ENCODE measurements at places on chromosomes 7 and 10.

DNA sequence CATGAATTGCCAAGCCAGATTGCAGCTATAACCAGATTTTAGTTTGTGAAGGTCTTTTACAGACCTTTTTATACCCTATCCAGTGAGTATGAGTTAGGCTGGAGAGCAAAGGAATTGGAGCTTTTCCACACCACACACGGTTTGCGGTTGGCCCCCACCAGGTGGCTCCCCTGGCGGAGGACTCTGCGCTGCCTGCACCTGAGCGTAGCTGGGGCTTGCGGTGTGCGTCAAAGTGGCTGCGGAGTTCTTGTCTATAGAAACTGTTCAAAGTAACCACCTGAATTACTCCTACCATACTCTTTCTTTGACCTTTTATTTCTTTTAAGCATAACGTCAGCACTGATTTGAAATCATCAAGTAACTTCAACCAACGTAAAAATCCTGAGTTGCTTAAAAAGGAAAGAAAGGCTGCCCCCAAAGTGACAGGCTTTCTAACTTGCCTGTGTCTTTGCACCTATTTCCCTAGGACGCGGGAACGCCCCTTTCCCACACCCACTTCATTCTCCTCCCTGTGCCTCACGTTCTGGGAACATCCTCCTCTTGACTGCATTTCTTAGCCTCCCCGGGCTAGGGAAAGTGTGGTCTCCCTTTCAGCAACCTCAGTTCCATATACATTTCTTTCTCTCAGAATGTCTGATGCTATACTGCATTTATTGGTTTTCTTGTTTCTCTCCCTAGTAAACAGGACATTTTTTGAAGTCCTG, 47.6 kb upstream of the TMEM72 start:
- no peak for DNase-seq

- no peak for DNase-seq
Observed at GRCh38 chr7:93142127-93142526, 6.1 kb downstream of the SAMD9L start.

DNA sequence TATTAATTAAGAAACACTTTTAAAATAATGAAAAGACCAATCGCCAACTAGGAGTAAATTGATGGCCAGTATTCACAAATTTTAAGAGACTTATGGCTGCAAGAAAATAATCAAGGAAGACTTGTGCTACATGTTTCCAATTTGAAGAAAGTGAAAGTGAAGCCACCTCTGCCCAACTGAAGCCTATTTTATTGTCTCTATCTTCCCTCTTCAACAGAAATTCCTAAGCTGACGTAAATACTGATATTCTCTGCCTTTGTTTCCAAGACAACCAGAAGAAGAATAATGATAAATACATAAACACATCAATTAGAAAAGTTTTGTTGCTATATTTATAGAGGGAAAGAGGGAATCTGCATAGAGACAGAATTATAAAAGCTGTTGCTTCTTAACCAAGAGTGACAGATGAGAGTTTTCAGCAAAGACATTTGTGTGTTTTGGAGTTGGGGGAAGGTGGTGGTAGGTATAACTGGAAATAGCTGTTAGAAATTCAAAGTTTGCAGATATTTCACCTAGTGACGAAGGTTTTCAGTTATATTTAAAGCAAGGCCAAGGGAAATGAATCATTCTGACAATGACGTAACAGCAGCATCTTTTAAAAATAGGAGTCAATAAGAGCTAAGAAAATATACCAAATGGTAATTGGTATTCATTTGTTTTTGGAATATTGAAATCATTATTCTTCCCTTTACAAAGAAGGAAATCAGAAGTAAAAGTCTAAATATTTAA, 576.6 kb upstream of the SORCS1 start:
- DNase-seq, result no peak

DNA sequence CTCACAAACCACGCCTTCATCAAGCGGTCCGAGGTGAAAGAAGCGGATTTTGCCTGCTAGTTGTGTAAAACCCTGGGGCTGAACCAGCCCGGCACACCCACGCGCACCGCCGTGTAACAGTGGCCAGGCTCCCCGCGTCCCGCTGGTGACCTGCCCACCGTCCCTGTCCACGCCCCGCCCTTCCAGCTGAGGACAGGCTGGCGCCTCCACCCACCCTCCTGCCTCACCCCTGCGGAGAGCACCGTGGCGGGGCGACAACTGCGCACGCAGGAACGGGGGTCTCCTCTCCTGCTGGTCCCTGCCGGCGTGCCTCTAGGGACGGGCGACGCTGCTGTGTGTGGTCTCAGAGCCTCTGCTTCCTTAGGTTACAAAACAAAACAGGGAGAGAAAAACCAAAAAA, 16.9 kb upstream of the TSPAN33 start:
- DNase-seq, result no peak

DNA sequence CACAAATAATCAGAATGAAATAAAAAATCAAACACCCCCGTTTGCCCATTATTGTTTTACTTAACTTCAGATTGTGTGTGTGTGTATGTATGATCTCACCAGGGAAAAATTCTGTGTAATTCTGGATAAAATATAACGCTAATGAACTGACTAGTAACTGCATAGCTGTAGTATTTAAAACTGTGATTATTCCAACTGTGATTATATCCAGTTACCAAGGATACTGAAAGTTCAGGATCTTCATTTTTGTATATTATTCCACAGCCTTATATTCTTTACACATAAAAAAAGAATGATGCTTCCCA, 2.9 kb downstream of the TWIST1 start:
- DNase-seq, result no peak

DNA sequence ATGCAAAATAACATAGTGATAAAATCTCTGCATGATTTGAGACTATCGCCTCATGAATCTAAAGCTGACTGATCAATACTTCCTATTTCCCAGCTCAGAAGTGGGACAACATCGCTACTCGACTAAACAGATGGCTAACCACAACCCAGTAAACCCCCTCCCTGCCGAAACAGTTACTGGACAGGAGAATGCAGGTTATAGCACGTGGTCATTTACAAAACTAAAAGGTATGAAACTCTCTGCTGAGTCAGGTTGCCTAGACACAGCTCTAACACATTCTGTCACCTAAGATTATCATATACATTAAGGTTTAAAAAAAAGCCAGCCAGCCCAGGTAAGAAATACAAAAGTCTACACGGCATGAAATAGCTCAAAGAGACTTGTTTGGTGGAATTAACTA, 64.0 kb downstream of the CTBP2 start:
- no peak for DNase-seq

- no peak for DNase-seq
Observed at GRCh38 chr7:116083796-116084195, 53.2 kb upstream of the TFEC start.

DNA sequence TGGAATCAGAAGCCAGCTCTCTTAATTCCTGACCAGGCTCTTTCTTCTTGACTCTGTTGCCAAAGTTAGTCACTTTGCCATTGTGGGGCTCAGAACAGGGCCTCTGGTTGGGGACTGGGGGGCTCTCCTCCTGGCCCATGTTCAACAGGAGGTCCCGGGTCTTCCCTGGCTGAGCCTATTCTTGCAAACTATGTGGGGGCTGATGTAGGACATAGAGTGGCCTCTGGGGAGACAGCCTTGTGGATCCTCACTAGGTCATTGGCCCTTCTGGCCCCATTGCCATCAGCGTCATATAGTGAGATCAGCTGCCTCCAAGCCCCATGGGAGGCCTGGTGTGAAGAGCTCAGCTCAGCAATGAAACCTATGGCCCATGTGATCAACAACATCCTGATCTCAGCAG, 77.6 kb upstream of the LEP start:
- DNase-seq, result no peak

DNA sequence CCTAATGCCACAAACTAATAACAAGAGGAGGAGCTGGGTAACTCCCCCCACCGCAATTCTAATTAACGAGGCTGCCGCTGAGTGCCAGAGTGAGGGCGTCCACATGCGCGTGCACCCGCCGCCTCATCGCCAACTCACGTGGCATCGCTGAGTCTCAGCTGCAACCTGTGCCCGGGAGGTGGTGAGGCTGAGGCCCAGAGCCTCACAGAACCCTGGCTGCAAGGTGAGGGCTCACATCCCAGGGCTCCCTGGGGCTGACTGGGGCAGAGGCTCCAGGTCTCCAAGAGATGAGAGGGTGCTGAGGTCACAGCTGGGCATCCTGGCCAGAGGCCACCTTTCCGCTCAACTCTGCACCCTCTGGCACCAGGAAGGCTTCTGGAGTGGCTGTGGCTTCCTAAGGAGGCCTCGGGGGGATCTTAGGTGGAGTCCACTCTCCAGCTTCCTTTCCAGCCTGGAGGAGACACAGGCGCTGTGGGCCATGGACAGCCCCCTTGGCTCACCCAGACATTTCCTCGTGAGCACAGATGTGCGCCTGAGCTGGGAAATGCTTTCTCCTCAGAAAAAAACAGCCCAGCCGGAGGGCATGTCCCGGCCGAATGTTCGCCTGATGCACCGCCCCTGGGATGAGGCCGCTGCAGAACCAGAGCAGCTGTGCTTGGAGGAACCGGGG, 242.6 kb downstream of the MAD1L1 start:
- no peak for DNase-seq

DNA sequence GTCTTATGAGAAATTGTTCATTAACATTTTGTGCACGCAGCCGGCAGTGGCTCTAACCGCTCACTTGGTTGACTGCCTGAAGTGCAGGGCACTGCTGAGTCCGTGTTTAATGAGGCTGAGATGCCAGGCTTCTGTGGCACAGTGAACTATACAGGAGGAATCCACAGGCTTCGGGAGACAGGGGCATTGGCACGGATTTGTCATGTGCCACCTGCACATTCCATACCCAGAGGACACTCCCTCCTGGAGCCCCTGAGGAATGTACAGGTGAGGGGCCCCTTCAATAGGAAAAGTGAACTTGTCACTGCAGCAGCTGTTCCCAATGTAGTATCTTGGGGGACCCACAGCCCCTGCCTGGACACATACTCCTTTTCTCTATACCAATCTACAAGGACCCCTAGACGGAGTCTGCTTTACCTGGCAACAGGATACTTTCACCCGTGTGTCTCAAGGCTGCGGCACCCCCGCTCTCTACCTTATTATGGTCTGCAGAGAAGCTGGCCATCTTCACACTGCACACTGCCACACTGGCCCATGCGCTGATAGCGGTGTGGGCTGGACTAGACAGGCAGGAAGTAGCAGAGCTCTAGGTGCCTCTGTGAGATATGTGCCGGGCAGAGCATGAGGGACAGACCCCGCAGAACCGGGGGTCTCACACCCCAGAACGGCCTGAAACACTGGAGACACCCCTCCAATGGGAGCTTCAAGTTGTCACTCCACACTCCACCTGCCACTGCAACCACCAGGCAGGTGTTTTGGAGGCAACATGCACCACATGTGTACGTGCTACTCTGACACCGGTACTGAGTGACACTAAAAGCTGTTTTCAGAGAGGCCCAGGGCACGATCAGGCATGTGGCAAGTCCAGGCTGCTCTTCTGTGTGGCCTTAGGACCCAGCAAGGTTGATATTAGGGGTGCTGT, 71.4 kb upstream of the RHEB start:
- no peak for DNase-seq

- no peak for DNase-seq
Observed at GRCh38 chr7:134495546-134495945, 31.8 kb upstream of the AKR1B10 start.

- DNase-seq, result no peak
Observed at GRCh38 chr10:29849886-29850285, 209.5 kb downstream of the JCAD start.

DNA sequence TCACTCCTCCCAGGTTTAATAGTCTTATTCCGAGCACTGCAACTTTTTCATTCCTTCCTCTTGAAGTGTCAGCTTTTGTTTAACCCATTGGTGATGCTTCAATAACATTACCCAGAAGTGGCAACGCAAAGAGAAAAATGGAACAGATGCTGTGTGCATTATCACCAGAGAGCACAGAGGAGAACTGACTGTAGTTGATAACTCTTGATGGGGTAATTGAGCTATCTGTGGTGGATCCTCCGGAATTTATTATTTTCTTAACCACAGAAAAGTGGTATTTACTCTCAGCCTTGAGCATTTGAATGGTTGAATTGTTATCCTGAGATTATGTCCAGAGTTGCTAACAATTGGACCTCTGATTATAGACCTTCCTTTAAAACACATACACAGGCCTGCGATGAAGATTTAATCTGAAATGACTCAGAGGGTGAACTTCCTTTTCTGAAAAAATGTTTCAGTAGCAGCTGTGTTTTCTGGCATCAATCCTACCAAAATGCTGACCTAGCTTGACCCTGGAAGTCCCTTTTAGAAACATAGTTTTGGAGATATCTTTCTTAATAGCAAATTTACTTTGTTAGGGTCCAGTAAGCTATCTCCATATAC, 1584.4 kb upstream of the LRRTM3 start:
- DNase-seq, result no peak

DNA sequence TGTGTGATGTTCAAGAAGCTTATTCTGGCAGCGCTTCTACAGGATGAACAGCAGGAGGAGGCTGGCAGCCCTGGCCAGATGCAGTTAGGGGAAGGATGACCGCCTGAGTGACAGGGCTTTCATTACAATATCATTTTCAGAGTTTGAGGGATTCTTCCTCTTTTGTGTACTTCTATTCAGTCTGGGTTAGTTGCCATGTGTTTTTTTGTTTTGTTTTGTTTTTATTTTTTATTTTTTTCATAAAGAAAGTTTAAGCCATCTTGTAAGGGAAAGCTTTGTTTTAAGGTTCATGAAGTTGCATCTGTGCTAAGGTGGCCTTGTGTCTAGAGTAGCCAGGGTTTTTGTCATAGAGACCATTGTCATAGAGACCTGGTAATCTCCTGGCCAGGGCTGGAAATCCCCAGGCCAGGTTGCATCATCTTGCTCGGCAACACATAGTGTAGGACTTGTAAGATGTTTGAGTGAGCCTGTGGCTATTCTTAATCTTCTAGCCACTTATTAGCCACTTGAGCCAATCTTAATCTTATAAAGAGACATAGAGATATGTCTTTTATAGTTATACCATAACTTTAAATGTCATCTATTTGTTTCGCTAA, 230.5 kb upstream of the TMEM229A start:
- no peak for DNase-seq

DNA sequence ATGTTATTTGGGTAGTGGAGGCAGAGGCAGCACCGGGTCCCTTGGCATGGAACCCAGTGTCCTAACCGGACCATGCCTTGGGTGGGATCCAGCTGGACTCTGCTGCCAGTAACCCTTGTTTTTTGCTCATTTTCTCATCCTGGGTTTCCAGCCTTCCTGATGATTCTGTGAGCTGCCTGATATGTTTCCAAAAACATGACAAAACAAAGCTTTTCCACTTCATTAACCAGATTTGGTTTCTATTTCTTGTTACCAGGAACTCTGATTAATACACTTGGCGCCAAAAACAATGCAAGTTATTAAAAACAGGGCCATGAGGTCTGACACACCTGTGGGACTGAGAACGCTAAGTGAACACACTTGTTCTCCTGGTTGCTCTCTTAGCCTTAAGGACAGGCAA, 32.8 kb upstream of the DLG5 start:
- no peak for DNase-seq

DNA sequence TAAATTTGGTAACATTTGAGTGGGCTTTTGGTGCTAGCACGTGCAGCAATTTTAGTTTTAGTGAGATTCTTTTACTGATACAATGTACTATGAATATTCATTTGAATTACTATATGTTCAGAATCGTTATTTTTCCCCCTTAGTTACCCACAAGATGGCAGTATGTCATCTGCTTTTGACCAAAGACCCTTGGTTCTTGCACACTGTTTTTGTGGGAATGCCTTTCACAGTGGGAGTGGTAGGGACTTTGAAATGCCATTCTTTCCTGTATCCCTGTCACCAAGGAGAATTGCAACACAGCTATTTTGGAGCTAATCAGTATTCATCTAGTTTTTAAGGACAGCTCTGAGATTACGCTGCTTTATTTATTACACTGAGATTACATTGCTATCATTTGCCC, 40.6 kb downstream of the SEC23IP start:
- DNase-seq, result no peak
